ENCODE measurements at places on chromosomes 11 and 22.
A peak's percentile ranks its signal among the peaks of the same experiment; 100 is the strongest.

- DNase-seq: no peak
These were observed 19.8 kb downstream of the TST start for GRCh38 chr22:36999463-36999862.

DNA sequence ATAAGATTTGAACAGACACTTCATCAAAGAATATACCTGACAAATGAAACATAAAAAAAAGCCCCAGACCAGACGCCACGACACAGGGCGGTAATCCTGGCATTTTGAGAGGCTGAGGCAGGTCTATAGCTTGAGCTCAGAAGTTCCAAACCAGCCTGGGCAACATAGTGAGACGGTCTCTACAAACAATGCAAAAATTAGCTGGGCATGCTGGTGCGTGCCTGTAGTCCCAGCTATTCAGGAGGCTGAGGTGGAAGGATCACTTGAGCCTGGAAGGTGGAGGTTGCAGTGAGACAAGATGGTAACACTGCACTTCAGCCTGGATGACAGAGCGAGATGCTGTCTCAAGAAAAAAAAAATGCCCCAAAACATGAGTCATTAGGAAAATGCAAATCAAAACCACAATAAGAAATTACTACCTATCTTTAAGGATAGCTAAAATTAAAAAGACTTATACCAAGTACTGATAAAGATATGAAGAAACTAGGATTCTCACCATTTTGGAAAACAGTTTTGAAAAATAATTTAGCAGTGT, 91.7 kb upstream of the GRAMD1B start:
- no peak for DNase-seq

- DNase-seq: no peak
These were observed 422.3 kb downstream of the SOX6 start for GRCh38 chr11:15933886-15934625.

- peak; percentile 23 for DNase-seq
These were observed 1.4 kb downstream of the SIGIRR start for GRCh38 chr11:413120-414081.

GRCh38 chr11:73249304-73249703, 22.8 kb upstream of the P2RY6 start:
- DNase-seq: no peak

DNA sequence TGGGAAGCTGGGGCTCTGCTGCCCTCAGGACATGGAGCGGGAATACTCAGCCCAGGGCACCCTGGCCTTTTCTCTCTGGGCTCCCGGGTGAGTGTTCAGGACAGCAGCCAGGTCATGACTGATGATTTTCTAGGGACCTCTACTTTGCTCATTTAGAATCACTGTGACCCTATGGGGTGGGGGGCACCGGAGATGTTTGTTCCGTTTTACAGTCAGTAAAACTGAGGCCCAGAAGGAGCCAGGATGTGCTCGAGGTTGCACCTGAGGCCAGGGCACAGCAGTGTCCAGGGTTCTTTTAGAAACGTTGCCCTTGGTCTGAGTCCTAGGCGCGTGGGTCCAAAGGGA, 48.1 kb downstream of the SMIM38 start:
- no peak for DNase-seq

- DNase-seq: no peak
These were observed 60.9 kb upstream of the CLMP start for GRCh38 chr11:123255909-123256308.

DNA sequence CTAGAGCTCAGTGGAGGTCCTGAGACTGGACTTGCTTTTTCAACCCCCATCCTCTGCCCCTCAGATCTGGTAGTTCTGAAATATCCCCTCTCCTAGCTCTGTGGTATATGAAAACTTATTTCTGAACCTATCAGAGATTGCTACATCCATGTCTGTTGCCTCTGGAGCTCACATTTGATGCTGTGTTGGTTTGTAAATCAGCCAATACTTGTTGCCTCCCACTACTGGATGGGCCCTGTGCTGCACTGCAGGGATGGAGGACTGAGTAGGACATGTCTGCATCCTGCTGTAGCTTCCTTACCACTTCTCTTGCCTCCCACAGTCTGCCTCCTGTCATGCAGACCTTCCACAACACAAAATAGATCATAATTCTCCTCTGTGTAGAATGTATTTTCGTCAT, 5.2 kb downstream of the OLFML1 start:
- no peak for DNase-seq

DNA sequence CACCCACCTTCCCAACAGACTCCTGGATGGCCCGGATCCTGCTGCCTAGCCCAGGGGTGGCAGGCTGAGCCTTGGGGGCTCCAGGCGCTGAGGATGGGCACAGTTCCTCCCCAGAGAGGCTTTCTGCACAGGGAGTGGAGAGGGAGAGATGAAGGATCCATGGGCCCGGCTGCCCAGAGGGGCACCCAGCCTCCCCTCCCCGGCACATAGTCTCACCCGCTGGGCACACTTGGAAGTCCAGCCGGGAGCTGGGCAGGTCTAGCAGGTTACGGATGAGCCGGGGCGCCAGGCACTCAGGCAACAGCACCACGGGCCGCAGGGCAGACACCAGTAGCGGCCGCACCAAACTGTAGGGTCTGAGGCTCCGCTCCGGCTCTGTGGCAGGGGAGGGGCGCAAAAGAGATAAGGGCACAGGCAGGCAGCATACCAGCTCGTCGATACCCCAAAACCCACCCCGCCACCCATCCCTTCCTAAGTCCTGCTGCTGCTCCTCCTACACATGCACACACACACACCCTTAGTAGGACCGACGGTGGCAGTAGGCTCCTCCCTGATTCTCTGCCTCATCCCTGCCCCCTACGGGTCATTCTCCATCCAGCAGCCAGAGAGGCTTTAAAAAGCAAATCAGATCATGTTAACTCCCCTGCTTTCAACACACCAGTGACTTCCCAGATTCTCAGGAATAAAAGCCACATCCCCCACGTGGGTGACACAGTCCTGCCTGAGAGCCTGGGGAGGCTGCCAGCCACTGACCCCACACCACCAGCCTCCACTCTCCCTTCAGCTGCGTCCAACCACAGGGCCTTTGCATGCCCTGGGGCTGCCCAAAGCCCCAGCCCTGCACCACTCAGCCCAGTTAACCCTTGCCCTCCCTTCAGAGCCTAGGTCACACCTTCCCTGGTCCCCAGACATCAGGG, 6.5 kb upstream of the MFNG start:
- peak; percentile 55 for DNase-seq

DNA sequence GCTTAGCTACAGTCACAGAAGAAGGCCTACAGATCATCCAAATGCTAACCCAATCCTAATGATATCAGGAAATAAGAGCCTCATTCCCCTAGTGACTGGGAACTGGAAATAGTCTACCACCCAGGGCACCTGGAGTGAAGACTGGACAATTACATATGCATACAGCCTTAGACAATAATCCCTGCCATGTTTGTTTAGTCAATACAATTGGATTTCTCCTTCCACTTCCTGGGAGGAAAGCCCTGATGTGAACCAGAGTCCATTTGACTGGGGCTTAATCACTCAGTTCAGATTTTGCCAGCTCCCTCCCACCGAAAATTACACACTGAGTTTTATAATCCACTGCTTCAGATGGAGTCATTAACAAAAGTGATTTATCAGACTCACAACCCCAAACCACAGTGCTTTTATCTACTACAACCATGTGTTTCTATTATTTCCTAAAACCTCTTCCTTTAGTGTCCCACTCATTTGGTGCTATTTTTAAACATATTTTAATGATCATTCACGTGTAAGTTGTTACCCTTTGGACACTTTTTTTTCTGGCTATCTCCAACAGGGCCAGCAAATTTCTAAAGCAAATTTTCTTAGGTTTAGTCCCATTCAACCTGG, 29.9 kb downstream of the CWF19L2 start:
- peak; percentile 92 for DNase-seq

DNA sequence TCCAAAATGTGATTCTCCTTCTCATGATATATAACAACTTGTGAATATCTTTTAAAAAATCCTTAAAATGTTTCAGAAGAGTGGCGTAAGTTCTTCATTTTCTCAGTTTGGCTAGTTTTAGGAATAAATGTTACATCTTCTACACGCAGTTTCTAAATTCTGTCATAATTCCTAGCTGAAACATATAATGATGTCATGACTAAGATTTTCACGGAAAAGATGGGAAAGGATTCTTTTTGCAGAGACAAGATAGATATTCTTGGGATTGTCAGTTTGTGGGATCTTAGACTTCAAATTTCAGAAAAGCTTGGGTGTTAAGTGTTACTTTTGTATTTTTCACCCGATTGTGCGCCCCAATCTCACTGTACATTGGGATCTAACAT, 1.7 kb downstream of the EED start:
- DNase-seq: no peak

- peak; percentile 87 for DNase-seq
These were observed 23.6 kb upstream of the PAMR1 start for GRCh38 chr11:35548925-35549561.

DNA sequence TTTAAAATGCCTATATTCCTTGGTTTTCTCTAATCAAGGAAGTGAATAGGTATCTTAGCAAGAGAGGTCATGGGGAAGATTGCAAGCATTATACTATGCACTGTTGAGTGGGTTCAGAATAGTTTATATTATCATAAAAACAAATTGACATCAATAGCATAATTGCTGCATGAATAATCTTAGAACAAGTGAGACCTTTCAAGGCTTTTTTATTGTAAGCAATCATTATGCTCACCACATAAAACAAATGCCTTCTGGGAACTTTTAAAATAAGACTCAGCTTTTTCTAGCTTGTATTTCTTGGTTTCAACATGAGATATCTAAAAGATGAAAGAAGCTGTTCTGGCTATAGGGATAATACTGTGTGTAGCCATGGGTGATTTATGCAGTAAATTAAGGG, 135.6 kb upstream of the ZC3H12C start:
- no peak for DNase-seq

DNA sequence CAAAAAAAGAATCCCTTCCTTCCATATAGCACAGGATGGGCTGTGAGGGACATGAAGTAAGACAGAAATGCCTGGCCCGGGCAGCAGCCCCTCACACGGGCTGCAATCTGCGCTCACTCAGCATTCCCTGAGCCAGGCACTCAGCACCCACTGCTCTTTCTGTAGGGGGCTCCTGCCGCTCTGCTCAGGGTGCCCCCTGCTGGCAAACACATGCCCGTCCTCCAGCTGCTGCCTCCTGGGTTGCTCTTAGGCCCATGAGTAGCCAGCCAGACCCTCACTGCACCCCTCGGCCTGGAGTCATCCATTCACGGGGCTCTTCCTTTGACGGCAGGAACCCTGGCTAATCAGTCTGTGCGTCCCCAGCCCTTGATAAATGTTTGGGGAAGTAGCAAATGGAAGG, 6.9 kb downstream of the MCAT start:
- DNase-seq: peak; percentile 62

DNA sequence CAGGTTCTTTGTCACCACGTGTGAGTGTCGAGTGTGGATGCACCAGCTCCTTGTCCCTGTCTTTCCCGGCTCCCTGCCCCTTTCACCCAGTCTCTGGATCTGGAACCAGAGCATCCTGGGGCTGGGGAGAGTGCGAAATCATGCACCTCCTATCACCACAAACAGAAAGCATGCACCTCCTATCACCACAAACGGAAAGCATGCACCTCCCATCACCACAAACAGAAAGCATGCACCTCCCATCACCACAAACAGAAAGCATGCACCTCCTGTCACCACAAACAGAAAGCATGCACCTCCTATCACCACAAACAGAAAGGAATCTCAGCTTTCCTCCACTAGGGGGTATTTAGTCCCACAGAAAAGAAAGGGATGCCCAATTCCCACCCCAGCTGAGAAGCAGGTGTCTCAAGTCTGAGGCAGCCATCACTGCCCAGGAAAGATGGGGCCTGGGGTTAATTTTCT, 5.9 kb upstream of the GLB1L3 start:
- peak; percentile 36 for DNase-seq

DNA sequence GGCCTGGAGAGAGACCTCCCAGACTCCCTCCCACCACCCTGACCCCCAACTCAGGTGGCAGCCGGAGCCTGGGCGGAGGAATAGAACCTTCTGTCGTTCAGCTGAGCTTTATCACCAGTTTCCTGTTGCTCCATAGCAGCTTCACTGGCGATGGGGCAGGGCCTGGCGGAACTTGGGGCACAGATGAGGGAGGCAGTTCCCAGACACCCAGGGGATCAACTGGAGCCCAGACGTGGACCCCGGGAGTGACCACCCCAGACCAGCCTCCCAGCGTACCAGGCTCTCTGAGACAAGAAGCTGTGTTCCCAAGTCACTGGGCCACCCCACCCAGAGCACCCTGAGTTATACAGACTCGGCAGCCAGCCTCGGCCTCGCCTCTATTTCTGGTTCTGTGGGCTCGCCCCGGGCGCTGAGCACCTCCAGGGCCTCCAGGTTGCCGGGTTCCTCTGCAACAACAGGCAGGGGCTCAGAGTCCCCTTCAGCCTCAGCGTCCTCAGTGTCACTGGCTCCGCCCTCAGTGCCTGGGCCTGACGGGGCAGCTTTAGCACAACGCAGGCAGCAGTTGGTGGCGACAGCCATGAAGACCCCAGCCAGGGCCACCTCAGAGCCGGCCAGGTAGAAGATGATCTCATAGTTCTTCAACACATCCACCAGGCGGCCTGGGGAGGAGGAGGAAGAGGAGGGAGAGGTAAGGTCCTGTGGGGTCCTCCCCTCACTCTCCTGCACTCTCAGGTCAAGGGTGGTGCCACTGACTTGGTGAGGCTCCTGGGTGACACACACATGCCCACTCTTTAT, 5.7 kb downstream of the SLC16A8 start:
- DNase-seq: no peak
